ENCODE measurements at places on chromosomes 5 and 9. TPM values are rescaled to one million over a fixed set of nuclear protein-coding genes. Genes with fewer than 3 reads are reported as not detected.
A peak's percentile ranks its signal among the peaks of the same experiment; 100 is the strongest.

DNA sequence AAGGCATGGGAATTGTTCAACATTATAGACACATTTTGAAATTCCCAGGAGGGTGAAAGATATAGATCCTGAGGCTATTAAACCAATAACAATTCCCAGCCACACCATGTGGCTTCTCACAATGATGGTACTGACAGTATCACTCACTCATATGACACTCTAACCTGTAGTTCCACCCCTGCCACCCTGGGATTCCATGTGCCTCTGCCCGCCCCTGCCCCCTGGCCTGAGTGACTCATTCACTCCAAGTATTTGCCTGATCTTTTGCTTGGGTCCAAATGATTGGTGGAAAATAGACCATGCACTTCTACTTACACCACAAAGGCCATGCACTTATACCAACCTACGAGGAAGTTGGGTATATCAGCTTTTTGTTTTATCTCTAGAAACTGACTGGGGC is 305.2 kb upstream of the DAB2 start:
- DNase-seq, result no peak

- no peak for DNase-seq
Observed at GRCh38 chr5:523441-524222, 617 bp downstream of the SLC9A3 start.

- DNase-seq, result peak; percentile 53
Observed at GRCh38 chr5:33371660-33372059, 69.1 kb upstream of the TARS1 start.

GRCh38 chr9:134536101-134536900 is 105.3 kb upstream of the COL5A1 start:
- DNase-seq, result peak; percentile 93

- DNase-seq, result peak; percentile 73
Observed at GRCh38 chr5:52743970-52744369, 43.7 kb upstream of the ITGA1 start.

DNA sequence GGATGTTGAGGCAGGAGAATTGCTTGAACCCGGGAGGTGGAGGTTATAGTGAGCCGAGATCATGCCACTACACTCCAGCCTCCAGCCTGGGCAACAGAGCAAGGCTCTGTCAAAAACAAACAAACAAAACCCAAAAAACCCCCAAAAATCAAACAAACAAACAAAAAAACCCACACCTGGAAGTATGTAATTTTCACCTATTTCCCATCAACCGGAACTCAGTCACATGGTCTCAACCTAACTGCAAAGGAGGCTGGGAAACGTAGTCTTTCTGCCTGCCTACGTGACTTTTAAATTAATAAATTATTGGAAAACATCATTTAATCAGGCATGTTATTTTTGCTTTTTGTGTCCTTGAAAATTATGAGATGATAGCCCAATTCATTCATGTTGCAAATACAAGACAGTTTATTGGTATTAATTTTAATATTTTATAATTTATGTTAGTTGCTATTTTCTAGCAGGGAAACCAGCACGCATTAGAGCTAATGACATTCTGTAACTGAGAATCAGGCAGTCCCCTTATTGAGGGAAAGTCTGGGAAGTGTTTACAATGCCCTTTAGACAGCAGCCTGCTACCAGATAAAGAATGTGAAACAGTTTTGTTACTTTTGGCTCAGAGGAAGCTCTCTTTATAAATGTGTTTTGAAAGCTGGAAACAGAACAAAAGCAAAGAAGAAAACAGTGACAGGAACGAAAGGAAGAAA is 110.3 kb downstream of the NXNL2 start:
- DNase-seq, result peak; percentile 20

GRCh38 chr5:75734913-75735789 is 17.9 kb upstream of the POC5 start:
- DNase-seq, result no peak

SMIM33 gene
- total RNA-seq, result not detected

DNA sequence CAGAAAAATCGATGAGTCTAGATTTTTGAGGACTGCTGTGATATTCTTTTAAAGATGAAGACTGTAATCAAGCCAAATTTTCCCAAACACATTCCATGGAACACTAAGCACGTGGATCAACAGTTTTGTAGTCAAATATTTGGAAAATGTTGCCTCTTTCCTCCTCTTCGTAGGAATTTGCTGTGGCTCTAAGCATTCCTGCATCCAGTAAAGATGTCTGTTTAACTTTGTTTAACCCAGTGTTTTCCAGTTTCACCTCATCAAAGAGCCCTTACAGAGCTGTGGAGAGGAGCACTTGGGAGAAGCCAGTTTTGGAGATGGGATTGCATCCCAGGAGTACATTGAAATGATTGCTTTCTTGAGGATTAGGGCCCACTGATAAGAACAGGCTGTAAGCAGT is 58.9 kb downstream of the INSYN2B start:
- no peak for DNase-seq

FOXD4L4 gene
- not detected for total RNA-seq

GRCh38 chr5:6365977-6366590 is 12.3 kb downstream of the MED10 start:
- DNase-seq, result no peak

DNA sequence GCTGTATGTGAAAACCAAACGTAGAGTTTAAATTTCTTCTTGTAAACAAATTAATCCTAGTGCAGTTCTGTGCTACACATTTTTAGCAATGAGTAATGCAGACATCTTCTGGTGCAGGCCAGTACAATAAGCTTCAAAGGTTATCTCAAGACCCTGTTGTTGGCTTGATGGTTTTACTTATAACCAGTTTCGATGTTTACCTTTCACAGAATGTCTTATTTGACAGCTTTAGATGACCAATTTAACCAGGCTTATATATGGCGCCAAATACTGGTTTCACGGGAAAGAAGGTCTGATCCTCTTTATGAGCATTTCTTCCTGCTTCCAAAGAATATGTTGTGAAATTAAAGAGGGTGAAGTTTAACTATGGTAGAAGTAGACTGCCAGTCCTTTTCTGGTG is 9.9 kb downstream of the ZFAND5 start:
- DNase-seq, result no peak

PCDHGA9 gene
- total RNA-seq, result 0.73 TPM

GRCh38 chr5:119255571-119256356 is 100.1 kb upstream of the TNFAIP8 start:
- no peak for DNase-seq

- peak; percentile 10 for DNase-seq
Observed at GRCh38 chr5:135106610-135107471, 72.8 kb upstream of the PITX1 start.

GRCh38 chr5:67059744-67060490 is 136.7 kb downstream of the CD180 start:
- DNase-seq, result peak; percentile 77

DNA sequence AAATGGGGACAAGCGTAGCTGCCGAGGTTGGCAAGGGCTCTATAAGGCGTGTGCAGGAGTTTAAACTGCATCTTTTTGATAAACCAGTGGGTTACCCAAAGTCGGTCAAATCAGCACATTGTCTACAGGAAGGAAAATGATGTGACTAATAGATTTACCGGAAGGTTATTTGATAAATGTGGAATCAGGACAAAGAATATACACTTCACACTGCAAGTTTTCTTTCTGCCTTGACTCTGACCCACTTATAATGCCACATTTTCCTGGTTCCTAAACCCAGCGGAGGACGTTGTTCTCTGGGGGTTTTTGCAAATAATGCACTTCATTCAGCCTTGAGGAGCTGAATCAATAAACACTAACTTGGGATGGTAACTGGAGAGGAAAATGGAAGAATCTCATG is 76.8 kb downstream of the TTLL11 start:
- DNase-seq, result no peak

CLK4 gene
- total RNA-seq, result 15.4 TPM

- DNase-seq, result peak; percentile 98
Observed at GRCh38 chr5:88675708-88676636, 207.0 kb downstream of the MEF2C start.

- no peak for DNase-seq
Observed at GRCh38 chr5:5798462-5798861, 376.0 kb downstream of the ICE1 start.

KCNT1 gene
- total RNA-seq, result not detected

DNA sequence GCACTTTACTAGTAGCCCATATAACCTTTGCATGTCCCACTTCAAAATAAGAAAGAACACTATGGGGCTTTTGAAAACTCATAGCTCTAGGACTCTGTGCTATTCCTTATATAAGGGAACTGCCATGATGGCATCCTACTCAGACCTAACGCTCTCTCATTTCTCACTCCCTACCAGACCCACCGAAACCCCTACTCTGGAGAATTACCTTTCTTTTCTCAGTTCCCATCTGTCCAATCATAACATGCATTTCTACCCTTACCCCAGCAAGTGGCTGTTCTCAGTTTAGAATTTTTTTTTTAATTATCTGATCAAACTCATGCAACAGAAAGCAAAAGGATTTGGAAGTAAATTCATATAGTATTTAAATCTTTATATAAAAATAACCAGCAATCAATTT is 27.3 kb downstream of the CARNMT1 start:
- DNase-seq, result no peak

FABP6 gene
- total RNA-seq, result not detected

DNA sequence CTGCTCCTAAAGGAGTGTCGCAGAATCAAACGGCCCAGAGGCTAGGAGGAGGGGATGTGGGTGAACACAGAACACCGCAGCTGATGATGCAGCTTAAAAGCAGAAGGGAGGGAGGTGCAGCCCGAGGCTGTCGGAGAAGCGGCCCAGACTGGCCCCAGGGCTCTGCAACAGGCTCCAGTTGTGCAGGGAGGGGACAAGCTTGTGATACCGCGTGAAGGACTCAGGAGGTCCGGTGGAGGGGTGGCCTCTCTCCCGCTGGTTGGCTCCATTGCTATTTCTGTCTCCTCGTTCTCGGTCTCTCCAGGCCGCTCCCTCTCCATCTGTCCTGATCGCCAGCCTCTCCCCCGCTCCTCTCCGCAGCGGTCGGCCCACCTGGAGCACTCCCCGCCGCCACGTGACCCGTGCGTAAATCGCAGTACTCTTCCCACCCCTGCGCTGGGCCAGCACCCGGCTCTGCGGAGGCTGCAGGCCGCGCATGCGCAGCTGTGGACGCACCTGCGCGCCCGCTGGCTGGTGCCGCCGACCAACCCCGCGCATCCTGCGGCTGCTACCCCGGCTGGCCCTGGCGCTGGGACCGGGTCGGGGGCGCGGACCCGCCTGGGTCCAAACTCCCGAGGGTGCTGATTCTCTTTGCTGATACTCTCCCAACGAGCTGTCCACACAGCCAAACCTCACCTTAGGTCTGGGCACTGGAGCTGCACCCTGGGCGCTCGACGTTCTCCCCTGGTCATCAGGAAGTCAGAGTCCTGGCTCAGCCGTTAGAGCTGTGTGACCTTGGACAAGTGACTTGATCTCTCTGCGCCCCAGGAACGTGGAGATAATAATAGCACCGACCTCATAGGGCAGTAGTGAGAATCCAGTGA is 3.7 kb upstream of the STXBP1 start:
- no peak for DNase-seq

GRCh38 chr9:87310827-87311523 is 186.7 kb upstream of the DAPK1 start:
- DNase-seq, result no peak

CARD9 gene
- total RNA-seq, result 2.7 TPM
